NCI-H1417 (cell line): ENCODE measurements at places on chromosomes 1 and 21.

DNA sequence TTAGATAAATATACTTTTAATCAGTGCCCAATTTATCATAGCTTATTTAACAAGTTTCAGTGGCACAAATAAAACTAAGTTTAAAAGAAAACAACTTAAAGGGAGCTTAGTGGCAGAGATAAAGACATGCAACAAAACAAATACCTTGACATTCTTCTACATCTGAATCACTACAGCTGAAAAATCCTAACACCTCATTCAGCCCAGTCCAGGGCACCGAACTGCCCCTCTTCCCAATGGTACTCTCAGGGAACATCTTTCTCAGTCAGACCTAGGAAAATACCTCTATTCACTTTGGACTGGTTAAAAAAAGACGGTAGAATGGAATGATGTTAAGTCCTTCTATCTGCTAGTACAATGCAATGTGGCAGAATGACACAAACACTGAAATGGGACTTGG is 8.3 kb downstream of the OTUD7B start:
- no peak for DNase-seq

DNA sequence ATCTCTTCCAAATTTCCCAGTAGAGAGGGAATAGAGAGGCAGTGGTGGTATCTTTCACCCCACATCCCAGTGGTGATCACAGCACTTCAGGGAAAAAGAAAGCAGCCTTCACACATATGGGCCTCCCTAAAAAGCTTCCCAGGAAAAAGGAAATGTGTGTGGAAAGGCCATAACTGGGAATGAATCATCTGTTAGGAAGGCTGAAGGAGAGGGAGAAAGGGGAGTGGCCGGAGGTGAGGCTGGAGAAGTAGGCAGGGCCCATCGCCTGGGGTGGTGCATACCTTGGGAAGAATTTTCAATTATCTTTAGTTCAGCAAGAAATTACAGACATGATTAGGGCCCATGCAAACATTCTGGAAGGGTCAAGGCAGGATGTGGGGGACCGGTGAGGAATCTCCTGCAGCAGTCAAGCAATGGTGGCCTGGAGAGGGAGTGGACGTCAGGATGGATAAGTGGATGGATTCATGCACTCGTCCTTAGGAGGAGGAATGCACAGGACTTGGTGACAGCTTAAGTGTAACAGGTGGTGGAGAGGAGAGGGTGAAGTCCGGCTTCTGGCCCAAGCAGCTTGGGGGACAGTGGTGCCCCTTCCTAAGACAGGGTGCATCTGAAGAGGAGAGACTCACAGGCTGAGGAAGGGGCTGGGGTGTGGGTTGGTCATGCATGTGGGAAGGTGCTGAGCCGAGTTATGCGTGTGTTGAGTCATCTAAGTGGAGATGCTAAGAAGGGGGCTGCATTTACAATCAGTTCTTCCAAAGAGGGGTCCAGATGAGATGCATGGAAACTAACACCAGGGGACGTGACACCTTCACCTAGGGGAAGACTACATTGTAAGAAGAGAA is 17.9 kb downstream of the HIVEP3 start:
- DNase-seq: no peak

DNA sequence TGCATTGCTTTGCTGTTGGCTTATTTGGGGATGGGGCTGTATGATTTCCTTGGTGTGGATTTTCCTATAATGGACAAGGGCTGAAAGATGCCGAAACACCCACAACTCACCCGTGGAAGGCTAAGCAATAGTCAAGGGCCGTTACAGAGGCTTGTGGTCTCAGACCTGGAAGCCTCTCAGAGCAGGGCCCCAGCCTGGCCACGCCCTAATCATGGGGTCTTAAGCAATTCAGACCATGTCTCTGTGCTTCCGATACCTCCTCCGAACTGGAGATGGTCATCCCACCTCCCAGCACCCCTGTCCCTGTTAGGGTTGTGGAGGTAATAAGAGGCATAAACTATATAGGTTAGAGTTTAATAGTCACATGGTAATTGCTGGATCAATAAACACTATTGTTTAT is 3.4 kb downstream of the ABCG1 start:
- DNase-seq: no peak

DNA sequence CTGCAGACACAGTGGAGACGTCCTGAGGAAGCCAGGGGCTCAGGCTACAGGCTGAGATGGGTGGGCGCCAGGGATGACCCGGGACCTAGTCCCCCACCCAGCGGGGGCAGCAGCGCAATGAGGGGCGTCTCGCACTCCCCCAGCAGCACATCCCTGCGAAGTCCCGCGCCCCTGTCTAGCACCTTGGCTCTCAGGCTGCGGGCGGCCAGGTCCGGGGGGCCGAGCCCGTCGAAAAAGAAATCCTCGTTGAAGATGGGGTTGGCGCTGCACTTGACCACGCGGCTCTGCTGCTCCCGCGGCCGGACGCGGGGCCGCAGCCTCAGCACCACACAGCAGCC is 1.8 kb downstream of the C2CD4D start:
- no peak for DNase-seq

- no peak for DNase-seq
Measured at GRCh38 chr1:21955501-21956281, 18.6 kb upstream of the HSPG2 start.

DNA sequence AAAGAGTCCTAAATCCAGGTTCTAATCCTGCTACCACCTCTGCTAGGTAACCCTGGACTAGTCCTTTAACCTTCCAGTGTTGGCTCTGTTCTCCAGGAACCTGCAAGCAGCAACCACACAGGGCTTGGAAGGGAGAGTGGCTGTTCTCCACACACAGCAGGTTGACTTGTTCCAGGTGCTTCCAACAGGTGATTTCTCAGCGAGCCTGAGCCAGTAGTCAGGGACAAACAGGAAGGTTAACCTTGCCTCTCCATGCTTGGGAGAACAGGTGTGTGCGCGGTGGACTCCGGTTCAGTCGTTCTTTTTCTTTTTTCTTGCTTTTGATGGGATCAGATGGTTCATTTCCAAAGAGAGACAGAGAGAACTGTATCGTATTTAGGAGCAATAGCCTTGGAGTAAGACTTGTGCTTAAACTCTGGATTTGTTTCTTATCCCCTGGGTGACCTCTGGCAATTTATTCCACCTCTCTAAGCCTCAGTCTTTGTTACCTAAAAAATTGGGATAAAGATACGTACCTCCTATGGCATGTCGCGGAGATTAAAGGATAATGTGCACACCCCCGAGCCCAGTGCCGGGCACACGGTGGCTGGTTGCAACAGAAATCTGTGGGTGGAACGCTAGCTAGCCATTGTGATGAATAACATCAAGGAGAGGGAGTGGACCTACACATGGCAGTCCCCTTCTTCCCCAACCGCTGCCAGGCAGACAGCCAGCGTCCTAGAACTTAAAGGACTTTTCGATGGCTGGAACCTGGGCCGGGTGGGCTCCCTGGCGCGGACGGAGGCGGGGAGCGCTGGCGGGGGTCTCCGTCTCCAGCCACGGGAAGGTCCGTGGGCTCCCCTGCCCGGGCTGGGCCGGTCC is 583 bp upstream of the CACHD1 start:
- DNase-seq: peak; percentile 48

GRCh38 chr1:232932486-232933425 is 17.7 kb upstream of the NTPCR start:
- DNase-seq: no peak

- no peak for DNase-seq
Measured at GRCh38 chr1:97461782-97462181, 459.1 kb downstream of the DPYD start.

- no peak for DNase-seq
Measured at GRCh38 chr1:248913933-248914332, 7.9 kb downstream of the PGBD2 start.
